Cardiac fibroblast (primary cell): ENCODE measurements at places on chromosomes 1 and 21.

DNA sequence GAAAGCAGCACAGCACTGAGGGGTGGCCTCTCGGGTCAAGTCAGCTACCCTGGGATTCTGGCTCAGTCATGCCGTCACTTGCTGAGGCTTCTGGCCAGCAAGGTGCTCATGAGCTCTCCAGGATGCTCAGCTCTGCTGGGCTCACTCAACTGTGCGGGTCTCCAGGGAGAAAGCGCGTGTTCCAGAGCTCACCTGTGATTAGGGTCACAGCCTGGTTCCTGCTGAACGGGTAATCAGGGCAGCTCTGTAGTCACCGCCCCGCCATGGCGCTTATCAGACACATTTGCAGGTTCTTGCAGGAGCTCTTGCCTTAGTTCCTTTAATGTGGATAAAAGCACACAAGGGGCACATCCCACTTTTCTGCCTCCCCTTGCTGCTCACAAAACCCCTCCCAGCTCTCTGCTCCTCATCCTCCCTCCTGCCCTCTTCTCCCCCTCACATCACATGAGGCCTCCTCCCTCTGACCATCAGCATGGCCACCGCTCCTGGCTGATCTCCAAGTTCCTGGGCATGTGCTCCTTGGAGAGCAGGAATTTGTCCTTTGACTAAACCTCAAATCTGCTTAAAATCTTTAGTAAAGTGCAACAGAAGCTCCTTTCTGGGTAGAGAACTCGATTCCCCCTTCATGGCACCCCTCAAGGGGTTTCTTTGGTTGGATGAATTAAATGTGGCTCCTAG is 2.0 kb downstream of the PCP4 start:
- DNase-seq = no peak

- DNase-seq = no peak
These were observed 71.5 kb upstream of the QSOX1 start for GRCh38 chr1:180083164-180083563.

DNA sequence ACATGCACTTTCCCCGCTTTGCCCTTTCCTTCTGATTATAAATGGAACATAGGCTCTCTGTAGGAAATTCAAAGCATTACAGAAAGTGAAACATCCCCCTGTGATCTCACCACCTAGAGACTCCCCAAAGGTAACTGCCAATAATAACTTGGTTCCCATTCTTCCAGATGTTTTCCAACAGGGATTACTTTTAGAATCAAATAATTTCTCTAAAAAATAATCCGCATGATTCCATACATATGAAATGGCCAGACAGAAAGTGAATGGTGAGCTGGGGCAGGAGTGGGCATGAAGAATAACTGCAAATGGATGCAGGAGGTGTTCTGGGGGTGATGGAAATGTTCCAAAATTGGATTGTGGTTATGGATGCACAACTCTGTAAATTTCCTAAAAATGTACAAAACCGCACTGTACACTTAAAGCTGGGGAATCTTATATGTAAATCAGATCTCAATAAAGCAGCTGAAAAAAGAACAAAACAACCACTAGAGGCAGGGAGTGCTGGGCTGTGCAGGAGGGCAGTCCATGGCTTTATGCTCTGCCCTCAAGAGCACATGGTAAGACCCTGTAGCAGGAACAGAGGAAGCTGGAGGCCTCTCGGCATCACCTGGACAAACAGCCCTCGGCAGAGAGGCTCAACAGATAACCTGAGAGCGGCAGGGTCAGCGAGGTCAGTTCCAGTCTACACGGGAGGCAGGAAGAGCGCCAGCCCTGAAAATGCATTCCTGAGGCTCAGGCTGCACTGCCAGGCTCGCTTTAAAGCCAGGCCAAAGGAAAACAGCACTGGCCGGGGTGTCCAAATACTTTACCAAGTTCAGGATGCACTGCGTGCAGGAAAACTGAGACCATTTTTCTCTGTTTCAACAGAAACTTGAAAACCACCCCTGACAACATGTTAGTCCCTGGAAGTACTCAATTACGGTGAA is 39.7 kb downstream of the CAPZB start:
- DNase-seq = no peak

DNA sequence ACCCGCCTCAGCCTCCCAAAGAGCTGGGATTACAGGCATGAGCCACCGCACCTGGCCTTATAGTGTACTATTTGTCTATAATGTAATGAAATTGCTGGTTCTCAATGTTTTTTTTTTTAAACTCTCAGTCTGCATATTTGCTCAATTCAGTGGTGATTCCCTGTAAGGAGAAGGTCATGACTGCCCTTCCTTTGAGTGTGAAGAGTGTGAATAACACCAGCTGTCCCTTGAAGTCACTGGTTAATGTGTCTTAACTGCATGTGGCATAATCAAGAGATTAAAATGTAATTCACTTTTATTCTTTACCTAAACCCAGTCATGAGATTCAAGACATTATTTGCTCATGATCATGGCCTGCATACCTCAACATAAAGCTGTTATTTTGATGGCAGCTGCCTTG is 30.5 kb downstream of the MTF2 start:
- DNase-seq = no peak
